ENCODE measurements at places on chromosomes 5 and 9. TPM values are rescaled to one million over a fixed set of nuclear protein-coding genes. Genes with fewer than 3 reads are reported as not detected.

DNA sequence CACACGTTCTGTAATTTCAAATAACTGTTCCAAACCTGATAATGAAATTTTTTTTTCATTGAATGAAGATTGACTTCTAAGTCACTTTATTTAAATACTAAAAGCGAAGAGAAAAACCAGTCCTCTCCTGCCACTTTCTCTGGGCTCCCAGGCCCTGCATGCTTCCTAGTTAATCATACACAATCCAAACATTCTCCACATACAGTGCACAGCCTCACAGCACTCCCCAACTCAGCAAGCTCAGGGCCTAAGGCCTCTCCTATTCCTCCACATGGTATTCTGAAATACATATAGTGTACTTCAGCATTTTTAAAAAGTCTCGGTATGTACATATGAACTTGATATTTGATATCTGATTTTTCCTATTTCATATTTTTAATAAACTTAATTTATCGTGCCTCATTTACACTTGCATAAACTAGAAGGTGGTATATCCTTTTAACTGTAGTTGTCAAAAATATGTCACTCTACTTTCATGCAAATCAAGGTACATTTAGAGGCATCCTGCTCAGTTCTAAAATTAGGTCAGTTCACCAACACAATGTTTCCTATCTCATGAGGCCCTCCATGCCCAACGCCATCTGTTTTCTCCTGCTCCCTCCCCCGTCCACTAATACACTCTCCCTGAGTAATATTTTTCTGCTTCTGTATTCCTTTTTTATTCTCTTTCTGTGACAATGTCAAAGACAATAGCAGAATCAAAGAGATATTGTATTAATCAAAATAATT is 206.7 kb downstream of the ARRDC3 start:
- no peak for DNase-seq

GRCh38 chr5:107241841-107242240 is 428.9 kb downstream of the EFNA5 start:
- DNase-seq, result no peak

GRCh38 chr5:154442801-154443200 is 3.0 kb upstream of the SAP30L start:
- DNase-seq, result no peak

DNA sequence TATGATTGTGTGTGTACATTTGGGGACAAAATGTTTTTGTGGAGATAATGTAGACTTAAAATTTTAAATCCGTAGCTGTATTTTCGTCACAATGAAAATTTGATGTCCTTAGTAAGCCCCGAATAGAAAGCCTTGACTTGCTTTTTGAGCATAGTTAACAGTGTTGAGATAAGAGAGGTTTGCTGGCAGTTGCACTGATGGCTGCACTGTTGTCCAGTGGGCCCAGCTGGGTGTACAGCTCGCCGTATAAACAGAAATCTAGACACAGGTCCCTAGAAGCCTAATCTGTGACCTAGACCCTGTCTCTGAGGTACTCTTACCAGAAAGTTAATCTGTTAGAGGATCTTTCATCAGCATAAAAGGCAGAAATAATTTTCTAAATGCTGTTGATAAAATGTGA is 271.3 kb upstream of the DMRT1 start:
- DNase-seq, result no peak

- no peak for DNase-seq
These were observed 144.3 kb downstream of the MACIR start for GRCh38 chr5:103402851-103403250.

DNA sequence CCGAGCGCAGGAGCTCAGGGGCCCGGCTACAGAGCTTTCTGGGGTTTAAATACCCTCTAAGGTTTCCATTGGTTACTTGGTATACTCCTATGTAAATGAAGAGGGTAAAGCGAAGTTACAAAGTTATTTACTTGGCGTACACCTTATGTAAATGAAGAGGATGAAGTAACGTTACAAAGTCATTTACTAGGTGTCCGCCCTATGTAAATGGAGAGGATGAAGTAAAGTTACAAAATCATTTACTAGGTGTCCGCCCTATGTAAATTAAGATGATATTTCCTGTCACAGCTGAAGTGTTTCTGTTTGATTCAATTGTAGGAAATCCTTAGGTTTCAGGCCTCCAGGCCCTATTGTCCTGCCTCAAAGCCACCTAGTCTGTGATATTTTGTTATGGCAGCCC is 358.2 kb downstream of the MTRR start:
- no peak for DNase-seq

CDHR2 gene
- 11.4 TPM for total RNA-seq

C9orf50 gene
- total RNA-seq, result not detected

FGF10 gene
- total RNA-seq, result 0.61 TPM

CDC25C gene
- 6.9 TPM for total RNA-seq

All from liver (tissue), 10 donors.